Left ventricle myocardium inferior (tissue), 1 donor: ENCODE measurements at places on chromosomes 13 and 19. TPM values are rescaled to one million over a fixed set of nuclear protein-coding genes. Genes with fewer than 3 reads are reported as not detected.

GRCh38 chr13:106533943-106534638 is 1.4 kb downstream of the EFNB2 start:
- peak; percentile 28 for DNase-seq
- H3K36me3 ChIP-seq, result no peaks in the 10 kb centered on the region
- H3K4me3 ChIP-seq, result peak overlapping the region; percentile 77
- H3K4me1 ChIP-seq, result peaks cover 52% of the 10 kb centered on the region
- H3K27me3 ChIP-seq, result no peaks in the 10 kb centered on the region

GRCh38 chr19:4186087-4186993 is 3.9 kb downstream of the ANKRD24 start:
- H3K4me1 ChIP-seq, result peaks cover 19% of the 10 kb centered on the region
- peak overlapping the region; percentile 38 for H3K27ac ChIP-seq
- H3K36me3 ChIP-seq, result no peaks in the 10 kb centered on the region
- peak; percentile 64 for DNase-seq
- no peak overlapping the region for H3K4me3 ChIP-seq

GRCh38 chr13:74090869-74091605 is 43.2 kb downstream of the KLF12 start:
- no peaks in the 10 kb centered on the region for H3K36me3 ChIP-seq
- H3K27ac ChIP-seq, result no peak overlapping the region
- no peaks in the 10 kb centered on the region for H3K27me3 ChIP-seq
- H3K4me3 ChIP-seq, result no peak overlapping the region
- no peak for DNase-seq

- no peak overlapping the region for H3K4me3 ChIP-seq
- H3K27ac ChIP-seq, result peak overlapping the region; percentile 86
- peaks cover 31% of the 10 kb centered on the region for H3K36me3 ChIP-seq
- H3K4me1 ChIP-seq, result peaks cover 59% of the 10 kb centered on the region
- no peak for DNase-seq
Observed at GRCh38 chr19:11254666-11255065, 7.7 kb downstream of the DOCK6 start.

DNA sequence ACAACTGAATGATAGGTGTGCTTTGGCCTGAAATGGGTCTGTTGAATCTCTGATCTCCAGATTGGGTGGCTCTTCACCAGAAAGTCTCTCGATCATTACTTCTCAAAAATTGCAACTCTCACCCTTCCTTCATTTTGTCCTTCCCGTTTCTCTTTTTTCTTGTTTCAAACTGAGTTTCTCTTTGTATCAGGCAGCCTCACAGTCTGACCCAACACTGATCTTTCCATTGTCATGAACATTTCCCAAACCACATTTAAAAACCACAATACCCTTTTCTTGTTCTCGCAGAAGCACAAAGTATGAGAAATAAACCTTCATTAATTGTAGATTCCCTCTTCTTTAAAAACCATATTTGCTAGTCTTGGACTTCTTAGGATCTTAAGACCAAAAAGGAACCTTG is 33.6 kb upstream of the HMGB1 start:
- H3K27ac ChIP-seq, result no peak overlapping the region
- no peak overlapping the region for H3K4me3 ChIP-seq
- H3K27me3 ChIP-seq, result no peaks in the 10 kb centered on the region
- DNase-seq, result no peak

- H3K4me1 ChIP-seq, result no peaks in the 10 kb centered on the region
- H3K4me3 ChIP-seq, result no peak overlapping the region
- DNase-seq, result no peak
- H3K27ac ChIP-seq, result no peak overlapping the region
Observed at GRCh38 chr13:60603049-60603448, 206.0 kb downstream of the TDRD3 start.

- no peaks in the 10 kb centered on the region for H3K36me3 ChIP-seq
- H3K27ac ChIP-seq, result no peak overlapping the region
- H3K4me1 ChIP-seq, result no peaks in the 10 kb centered on the region
- no peak for DNase-seq
- no peak overlapping the region for H3K4me3 ChIP-seq
Observed at GRCh38 chr19:48025480-48025879, 18.4 kb downstream of the CABP5 start.

Gene RFPL4A
- not detected for total RNA-seq

- peak overlapping the region; percentile 100 for H3K27ac ChIP-seq
- H3K4me3 ChIP-seq, result peak overlapping the region; percentile 95
- DNase-seq, result no peak
Observed at GRCh38 chr13:110912651-110913051, 2.2 kb downstream of the ANKRD10 start.

- no peaks in the 10 kb centered on the region for H3K36me3 ChIP-seq
- no peak overlapping the region for H3K4me3 ChIP-seq
- no peaks in the 10 kb centered on the region for H3K27me3 ChIP-seq
- no peak overlapping the region for H3K27ac ChIP-seq
Observed at GRCh38 chr19:37983916-37984315, 76.9 kb downstream of the SIPA1L3 start.
